Brain microvascular endothelial cell (primary cell): ENCODE measurements at places on chromosomes 6 and 20.

- no peak for DNase-seq
Measured at GRCh38 chr6:62721408-62721807, 435.4 kb upstream of the KHDRBS2 start.

- DNase-seq, result no peak
Measured at GRCh38 chr20:50794181-50794845, 548 bp upstream of the BCAS4 start.

DNA sequence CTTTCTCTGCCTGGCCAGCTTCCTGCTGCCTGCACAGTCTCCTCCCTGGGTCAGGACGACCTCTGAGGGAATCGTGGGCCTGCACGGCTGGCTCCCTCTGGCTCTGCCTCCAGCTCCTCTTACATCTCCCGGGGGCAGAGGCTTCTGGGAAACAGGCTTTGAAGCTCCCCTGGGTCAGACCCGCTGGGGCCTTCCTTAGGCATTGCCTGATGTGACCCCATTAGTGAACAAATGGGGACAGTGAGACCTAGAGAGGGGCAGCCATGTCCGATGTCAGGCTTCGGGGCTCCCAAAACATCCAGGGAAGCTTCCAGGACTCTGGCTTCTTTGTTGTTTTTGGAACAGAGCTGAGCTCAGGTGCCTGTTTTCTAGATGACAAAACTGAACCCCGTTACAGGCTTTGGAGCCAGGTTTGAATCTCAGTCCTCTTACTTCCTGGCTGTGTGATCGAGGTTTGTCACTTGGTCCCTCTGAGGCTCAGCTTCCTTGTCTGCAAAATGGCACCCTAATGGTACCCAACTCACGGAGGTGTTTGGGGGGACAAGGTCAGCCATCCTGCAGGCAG is 94.3 kb downstream of the CEBPB start:
- DNase-seq, result no peak

GRCh38 chr6:91299544-91300491 is 712.9 kb upstream of the MAP3K7 start:
- DNase-seq, result peak; percentile 91

DNA sequence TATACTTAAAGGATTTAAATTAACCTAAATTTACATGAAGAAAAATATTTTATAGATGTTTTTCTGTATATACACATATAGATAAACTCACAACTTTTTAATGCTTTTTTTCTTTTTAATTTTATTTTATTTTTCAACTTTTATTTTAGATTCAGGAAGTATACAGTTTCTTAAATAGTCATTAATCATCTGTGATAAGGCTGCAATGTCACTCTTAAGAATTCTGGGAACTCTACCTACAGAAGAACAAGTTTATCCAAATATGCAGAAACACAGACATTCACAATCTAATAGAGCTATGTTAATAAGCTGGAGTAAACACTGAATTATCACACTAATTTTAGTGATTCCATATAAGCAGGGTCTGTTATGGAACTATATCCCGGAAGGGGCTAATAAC is 181.2 kb downstream of the TASP1 start:
- DNase-seq, result no peak
